Amniotic epithelial cell (primary cell): ENCODE measurements at places on chromosomes 6 and 20.
A peak's percentile ranks its signal among the peaks of the same experiment; 100 is the strongest.

DNA sequence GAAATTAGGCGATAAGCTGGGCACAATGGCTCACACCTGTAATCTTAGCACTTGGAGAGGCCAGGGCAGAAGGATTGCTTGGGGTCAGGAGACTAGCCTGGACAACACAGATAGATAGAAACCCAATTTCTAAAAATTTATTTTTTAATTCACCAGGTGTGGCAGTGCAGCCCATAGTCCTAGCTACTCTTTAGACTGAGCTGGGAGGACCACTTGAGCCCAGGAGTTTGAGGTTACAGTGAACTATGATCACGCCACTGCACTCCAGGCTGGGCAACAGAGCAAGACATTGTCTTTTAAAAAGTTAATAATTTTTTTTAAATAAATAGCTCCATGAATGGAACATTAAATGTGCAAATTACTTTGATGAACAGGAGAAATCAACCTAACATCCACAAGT is 8.2 kb downstream of the ZNF318 start:
- DNase-seq: no peak

DNA sequence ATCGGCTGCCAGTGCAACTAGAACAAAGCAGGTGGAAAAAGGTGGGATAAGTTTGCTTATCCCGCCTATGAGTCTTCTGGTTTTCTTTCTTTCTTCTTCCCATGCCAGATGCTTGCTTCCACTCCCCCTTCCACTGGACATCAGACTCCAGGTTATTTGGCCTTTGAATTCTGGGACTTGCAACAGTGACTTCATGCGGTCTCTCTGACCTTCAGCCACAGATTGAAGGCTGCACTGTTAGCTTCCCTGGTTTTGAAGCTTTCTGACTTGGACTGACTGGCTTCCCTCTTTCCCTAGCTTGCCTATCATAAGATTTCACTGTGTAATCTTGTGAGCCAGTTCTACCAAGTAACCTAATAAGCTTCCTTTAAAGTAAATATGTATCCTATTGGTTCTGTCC is 878.4 kb upstream of the GJE1 start:
- no peak for DNase-seq

GRCh38 chr6:9136141-9136822 is 700.9 kb upstream of the SLC35B3 start:
- peak; percentile 45 for DNase-seq

- DNase-seq: peak; percentile 91
Measured at GRCh38 chr6:169722362-169723199, 1.7 kb downstream of the PHF10 start.

DNA sequence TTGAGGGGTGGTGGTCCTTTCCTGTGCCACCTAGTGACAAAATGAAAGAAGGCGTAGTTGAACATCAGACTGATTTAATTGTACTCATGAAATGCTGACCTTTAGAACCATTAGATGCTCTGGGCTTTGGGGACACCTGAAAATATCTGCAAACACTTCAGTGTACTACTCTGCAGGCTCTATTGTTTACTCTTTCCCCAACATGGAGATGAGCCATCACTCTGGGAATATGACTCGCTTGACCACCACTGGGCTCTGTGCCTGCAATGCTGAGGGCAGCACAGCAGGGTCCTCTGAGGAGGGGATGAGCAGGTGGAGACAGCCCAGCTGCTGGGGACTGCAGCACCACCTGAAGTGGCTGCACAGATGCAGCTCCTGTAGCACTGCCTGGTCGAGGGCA is 74.8 kb upstream of the SLC24A3 start:
- DNase-seq: no peak

- no peak for DNase-seq
Measured at GRCh38 chr6:76510489-76510888, 438.0 kb upstream of the IMPG1 start.

- DNase-seq: no peak
Measured at GRCh38 chr6:101811108-101811507, 417.6 kb downstream of the GRIK2 start.

- no peak for DNase-seq
Measured at GRCh38 chr6:108996208-108996607, 98.4 kb downstream of the SESN1 start.

- no peak for DNase-seq
Measured at GRCh38 chr6:127880429-127880828, 20.4 kb downstream of the THEMIS start.

GRCh38 chr6:75382634-75382900 is 98.0 kb upstream of the TMEM30A start:
- DNase-seq: no peak

DNA sequence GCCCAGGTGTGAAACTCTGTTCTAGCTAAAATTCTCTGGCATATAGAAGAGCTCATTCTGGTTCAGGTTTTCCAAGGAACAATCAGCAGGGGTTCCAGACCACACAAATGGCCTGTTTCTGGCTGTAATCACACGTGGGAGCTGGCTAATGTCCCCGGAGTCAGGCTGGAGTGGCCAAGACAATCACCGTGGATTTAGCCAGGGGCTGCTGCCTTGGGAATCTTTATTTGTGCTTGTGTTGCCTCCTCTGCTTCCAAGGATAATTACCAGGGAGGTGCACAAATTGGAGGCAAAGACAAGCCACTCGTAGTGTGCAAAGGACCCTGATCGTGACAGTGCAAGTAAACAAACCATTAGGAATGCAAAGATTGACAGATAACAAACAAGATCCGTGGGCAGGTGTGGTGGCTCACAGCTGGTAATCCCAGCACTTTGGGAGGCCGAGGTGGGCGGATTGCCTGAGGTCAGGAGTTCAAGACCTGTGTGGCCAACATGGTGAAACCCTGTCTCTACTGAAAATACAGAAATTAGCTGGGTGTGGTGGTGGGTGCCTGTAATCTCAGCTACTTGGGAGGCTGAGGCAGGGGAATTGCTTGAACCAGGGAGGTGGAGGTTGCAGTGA is 77.3 kb downstream of the KCNB1 start:
- DNase-seq: no peak

- peak; percentile 96 for DNase-seq
Measured at GRCh38 chr6:1287103-1287591, 24.8 kb upstream of the FOXQ1 start.

GRCh38 chr6:165602291-165602690 is 60.8 kb downstream of the PDE10A start:
- DNase-seq: no peak

- DNase-seq: peak; percentile 100
Measured at GRCh38 chr6:161215193-161215592, 58.7 kb downstream of the AGPAT4 start.
